ENCODE measurements at places on chromosomes 2 and 18. TPM values are rescaled to one million over a fixed set of nuclear protein-coding genes. Genes with fewer than 3 reads are reported as not detected.

The RAB6C gene
- total RNA-seq, result not detected

- no peak for DNase-seq
Observed at GRCh38 chr2:196697825-196698224, 58.3 kb downstream of the CCDC150 start.

The POTEI gene
- 3.7 TPM for total RNA-seq

GRCh38 chr2:118473241-118473640 lies 374.2 kb downstream of the EN1 start:
- no peak for DNase-seq

- DNase-seq, result no peak
Observed at GRCh38 chr2:209425471-209426071, 1.7 kb downstream of the MAP2 start.

DNA sequence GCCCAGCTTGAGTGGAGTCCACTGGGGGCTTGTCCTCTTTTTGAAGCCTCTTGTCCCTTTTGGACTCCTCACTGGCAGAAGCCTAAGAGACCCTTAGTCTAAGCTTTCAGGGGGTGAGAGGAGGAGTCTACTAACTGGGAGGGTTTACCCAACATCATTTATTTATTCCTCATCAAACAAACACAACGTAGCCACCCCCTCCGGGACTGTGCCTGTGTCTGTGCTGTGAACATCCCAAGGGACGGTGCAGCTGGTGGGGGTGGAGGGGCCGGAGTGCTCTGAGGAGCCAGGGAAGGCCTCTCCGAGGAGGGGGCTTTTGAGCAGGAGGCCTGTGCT lies 42.7 kb upstream of the TAF1B start:
- DNase-seq, result no peak

The CHRNG gene
- total RNA-seq, result not detected

The SH3BP4 gene
- 0.22 TPM for total RNA-seq

GRCh38 chr2:232352511-232353091 lies 25.9 kb upstream of the ALPP start:
- no peak for DNase-seq

The ACMSD gene
- not detected for total RNA-seq

- DNase-seq, result no peak
Observed at GRCh38 chr18:56085551-56085950, 497.6 kb upstream of the TCF4 start.

DNA sequence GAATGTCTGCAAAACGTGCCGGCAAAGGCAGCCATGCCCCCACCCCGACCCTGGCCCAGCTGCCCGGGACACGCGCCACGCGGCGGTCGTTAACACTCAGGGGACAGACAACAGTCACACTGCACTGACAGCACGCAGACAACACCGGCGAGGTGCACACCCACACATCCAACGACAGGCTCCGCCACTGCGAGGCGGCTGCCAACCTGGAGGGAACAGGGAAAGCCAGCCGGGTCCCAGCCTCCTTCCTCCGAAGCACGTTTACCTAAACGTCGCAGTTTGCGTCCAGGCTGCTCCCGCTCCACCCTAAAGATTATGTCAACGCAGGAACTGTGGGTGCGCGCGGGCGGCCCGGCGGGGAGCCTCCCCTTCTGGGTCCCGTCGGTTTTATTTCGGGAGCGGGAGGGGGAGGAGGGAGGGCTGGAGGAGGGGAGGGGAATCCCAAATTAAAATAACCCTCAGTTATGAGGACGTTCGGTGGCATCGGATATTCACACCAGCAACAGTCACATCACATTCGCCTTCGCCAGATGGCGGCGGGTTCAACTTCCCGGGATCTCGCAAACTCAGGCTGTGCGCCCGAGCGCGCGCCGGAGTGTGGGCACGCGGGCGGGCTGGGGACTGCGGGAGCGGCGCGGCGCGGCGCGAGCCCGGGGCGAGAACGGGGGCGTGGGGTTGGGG lies 644 bp downstream of the PTGR3 start:
- DNase-seq, result peak; percentile 47

- no peak for DNase-seq
Observed at GRCh38 chr18:79067611-79068010, 1.6 kb upstream of the ATP9B start.

GRCh38 chr2:161076936-161077335 lies 83.3 kb upstream of the TANK start:
- DNase-seq, result no peak

DNA sequence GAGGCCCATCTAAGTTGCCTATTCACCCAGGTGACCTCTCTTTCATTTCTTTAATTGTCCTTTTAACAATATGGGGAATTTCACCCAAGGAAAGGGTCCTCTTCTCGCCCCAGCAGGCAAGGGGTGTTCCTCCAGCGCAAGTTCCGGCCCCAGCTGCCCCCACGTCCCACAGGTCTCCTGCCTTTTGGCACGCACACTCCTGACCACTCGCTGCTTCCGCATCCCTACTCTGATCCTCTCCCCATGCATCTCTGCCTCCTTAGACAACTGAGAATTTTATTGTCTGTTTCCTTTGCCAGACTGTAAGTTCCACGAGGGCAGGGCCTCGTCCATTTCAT lies 684 bp upstream of the ARPC2 start:
- DNase-seq, result no peak

The AMER3 gene
- total RNA-seq, result not detected

Measured in K562 (cell line).